ENCODE measurements at places on chromosomes 5 and 9.

DNA sequence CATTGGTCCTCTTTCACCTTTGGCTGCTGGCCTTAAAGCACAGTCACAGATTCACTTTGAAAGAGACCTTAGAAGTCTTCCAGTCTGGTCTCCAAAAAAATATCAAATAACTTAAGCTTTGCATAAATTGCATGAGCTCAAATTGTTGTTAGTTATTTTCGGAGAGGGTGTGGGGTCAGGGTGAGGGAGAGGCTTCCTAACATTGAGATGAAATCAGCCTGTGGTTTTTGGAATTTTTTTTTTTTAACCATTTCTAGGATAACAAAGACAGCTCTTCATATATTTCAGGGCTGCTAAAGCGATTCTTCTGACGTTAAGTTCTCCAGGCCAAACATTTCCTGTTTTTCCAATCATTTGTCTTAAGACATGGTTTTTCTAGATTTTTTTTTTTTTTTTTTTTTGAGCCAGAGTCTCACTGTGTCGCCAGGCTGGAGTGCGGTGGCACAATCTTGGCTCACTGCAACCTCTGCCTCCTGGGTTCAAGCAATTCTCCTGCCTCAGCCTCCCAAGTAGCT lies 4.5 kb downstream of the OCLN start:
- no peak for DNase-seq

DNA sequence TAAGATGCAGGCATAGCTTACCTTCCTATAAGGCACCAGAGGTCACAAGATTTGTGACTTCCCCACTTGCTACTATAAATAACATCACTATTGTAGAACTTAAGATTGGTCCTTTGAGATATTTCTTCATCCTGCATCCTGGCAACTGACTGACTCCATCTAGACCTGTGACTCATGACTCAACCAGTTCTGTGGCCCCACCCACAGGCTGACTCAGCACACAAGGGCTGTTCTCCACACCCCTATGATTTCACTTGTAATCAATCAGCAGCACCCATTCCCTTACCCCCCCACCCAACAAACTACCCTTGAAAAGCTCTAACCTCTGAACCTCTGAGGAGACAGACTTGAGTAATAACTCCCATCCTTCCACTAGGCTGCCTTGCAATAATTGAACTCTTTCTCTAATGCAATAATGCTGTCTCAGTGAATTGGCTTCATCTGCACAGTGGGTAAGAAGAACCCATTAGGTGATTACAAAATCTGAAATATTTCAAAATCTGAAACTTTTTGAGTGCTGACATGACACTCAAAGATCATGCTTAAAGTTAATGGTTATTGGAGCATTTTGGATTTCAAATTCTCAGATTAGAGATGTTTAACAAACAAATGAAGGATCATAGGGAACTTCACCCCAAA lies 296.7 kb downstream of the ARL15 start:
- DNase-seq = no peak

GRCh38 chr9:124452841-124453585 lies 2.8 kb downstream of the ADGRD2 start:
- no peak for DNase-seq

DNA sequence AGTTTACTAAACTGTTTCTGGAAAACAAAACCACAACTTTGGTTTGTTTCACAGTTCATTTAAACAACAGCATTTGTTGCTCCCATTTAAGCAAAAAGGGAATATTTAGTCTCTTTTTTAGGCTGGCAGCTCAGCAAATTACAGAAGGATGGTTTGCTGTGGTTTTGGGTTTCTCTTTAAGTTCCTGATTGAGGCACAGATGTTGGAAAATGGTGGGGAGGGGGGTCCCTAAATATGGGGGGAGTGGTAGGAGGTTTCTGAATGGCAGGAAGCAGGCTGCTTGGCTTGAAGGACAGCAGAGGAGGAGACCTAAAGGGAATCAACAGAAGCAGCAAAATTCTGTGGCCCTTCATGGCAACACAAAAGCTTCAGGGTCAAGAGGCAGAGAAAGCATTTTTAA lies 263.4 kb downstream of the ZSWIM6 start:
- DNase-seq = no peak

GRCh38 chr9:111961575-111961974 lies 65.0 kb downstream of the UGCG start:
- DNase-seq = no peak

- DNase-seq = no peak
These were observed 838.3 kb downstream of the TLE4 start for GRCh38 chr9:80410106-80410505.

DNA sequence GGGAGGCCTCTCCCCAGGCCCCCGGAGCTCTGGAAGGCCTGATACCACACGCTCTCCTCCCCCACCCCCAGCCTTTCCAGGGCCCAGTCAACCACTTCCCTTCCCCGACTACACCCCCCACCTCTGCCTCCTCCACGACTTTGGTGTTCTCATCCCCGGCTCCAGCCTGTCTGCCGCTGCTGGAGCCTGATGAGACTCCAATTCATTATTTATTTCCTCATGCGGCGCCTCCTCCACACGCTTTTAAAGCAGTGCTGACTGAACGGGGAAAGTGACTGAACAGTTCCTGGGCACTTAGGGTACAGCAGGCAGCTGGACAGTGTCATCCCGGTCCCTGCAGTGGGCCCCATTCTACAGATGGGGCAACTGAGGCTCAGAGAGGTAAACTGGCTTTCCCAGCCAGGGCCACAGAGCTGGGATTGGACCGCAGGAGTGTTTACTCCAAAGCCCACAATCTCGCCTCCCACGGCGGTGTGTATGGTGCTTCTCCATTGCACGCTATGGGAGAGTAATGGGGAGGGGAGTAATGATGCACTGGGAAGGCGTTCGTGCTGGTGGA lies 15.9 kb upstream of the RPL26L1 start:
- DNase-seq = no peak

DNA sequence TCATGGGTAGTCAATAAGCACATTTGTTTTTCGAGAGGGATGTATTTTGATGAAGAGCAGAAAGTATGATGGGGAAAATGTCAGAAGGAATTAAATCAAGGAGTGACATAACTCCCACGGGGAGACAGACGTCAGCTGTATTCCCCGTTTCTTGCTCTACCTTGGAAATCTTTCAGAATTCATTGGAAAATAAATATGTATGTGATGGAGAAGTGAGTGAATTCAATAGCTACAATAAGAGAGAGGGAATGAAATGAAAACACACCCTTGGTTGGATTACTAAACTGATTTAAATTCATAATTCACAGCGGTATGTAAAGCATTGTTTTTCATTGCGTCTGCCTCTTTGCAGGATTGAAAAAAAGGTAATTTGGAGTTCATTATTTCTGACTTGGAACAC lies 209.7 kb upstream of the KLF4 start:
- no peak for DNase-seq

- no peak for DNase-seq
These were observed 158.9 kb downstream of the ADAMTSL1 start for GRCh38 chr9:18632632-18633403.

DNA sequence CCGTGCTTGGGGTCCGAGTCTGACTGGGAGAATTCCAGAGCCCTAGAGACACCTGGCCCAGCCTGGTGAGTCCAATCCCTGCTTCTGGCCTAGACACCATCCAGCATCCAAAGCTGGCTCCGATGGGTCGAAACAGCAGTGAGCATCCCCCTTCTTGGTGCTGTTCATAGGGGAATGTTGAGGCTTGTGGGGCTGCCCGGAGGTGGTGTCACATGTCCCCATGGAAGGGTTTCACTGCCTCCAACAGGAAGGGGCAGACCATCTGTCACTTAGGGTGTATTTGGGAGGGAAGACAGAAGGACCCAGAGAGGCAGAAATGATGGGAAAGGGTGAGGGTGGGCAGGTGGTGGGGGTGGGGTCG lies 13.9 kb downstream of the C9orf50 start:
- DNase-seq = no peak

- DNase-seq = no peak
These were observed 52.5 kb downstream of the PRLR start for GRCh38 chr5:35177783-35178182.

GRCh38 chr5:149749481-149750365 lies 19.6 kb downstream of the PPARGC1B start:
- DNase-seq = no peak

DNA sequence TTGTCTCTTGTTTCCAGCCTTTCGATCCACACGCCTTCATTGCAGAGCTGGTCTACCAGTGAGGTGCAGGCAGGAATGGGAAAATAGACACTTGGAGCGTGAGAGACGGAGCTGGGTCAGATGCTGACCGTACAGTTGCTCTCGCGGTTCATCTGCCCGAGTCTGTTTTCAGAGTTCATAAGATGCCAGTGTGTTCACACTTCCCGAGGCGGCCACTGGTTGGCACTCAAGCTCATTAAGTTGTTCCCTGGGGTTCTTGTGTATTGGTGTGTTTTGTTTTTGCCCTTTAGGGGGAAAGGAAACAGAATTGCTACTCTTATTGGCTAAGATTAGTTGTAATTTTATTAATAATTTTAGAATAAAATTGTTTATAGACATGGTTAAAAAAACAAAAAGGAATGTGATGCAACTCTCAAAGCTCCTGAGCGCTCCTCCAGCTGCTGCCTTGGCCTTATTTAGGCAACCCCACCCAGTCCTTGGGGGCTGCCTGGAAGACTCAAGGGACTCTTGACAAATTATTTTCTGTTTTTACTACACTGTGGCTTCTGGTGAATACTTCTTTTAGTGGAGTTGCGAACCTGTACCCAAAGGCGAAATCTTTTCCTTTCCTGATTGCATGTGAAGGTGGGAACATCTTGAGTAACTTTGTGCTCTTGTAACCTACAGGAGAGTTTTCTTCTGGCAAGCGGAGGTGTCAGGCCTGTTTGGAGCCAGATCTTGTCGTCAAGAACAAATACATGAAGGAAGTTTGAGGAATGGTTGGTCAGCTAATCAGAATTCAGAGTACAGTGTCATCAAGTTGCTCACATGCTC lies 146.1 kb downstream of the MAST4 start:
- DNase-seq = no peak

DNA sequence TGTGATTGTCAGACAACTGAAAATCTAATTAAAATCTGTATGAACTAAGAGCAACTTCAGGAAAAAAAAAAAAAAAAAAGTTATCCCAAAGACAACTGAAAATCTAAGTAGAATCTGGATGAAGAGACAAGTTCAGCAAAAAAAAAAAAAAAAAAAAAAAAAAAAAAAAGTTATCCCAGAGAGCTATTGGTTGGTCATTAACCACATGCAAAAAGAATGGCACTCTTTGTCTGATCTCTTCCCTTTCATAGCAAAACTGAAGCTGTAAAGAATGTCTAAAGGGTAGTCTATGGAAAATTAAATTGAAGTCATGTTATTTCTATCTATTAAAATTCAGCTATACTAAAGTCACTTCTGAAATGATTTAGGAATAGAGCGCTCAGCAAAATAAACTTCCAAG lies 32.9 kb downstream of the STRBP start:
- no peak for DNase-seq

- no peak for DNase-seq
These were observed 92.8 kb downstream of the ITGA1 start for GRCh38 chr5:52880541-52880940.

DNA sequence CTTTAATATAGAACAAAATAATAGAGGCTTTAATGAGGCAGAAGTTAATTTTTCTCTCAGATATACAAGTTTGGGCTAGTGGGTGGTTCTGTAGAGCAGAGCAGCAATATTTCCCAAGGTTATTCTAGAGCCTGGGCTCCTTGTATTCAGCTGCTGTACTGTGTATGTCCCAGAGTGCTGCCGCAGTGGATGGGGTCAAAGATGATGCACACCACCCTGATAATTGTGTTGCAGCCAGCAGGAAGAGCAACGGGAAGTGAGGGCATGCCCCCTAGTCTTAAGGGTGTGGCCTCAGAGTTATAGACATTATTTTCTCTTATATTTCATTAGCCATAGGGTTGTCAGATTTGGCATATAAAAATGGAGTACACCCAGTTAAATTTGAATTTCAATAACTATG lies 23.9 kb upstream of the KIF4B start:
- DNase-seq = no peak

- DNase-seq = no peak
These were observed 4.5 kb downstream of the MAMDC4 start for GRCh38 chr9:136856541-136857141.

- DNase-seq = no peak
These were observed 41.6 kb upstream of the POMT1 start for GRCh38 chr9:131461166-131461565.

- DNase-seq = no peak
These were observed 4.6 kb downstream of the BARHL1 start for GRCh38 chr9:132586830-132587591.

DNA sequence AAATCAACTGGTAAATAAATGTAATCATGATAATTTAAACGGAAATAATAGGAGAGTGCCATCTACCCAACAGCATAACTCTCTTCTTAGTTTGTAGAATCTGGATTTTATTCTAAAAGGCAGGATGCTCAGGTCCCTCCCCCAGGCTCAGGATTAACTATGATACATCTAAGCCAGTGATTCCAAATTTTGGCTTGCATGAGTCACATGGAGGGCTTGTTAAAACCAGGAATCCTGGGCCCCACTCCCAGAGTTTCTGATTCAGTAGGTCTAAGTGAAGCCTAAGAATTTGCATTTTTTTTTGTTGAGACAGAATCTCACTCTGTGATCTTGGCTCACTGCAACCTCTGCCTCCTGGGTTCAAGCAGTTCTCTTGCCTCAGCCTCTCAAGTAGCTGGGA lies 62.3 kb upstream of the ZFR start:
- DNase-seq = no peak

DNA sequence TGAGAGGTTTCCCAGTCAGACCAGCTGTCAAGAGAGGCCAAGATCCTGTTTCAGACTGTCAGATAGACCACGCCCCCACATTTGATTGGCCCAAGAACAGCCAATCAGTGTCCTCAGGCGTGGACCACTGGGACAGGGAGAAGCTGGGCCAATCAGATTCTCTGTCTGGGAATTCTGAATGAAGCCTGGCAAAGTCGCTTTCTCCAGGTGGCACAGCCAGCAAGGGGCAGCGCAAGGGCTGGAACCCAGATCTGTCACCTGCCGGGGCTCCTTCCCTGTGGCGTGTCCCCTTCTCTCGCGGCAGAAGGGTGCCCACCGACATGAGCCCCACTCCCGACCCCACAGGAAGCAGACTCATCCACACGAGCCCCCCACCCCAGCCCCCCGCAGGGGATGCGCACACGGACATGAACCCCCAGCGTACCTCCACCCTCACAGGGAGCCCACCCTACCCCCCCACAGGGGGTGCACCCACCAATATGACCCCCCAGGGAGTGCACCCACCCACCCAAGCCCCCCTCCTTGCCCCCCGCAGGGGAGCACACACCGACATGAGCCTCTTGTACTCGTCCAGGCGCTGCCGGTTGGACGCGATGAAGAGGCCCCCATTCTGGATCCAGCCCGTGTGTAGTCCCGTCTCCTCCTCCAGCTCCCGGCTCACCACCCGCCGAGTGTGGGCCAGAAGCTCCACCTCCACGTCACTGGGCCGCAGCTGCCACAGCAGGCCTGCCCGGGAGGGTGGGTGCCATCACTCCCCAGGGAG lies 6.1 kb downstream of the SARDH start:
- DNase-seq = no peak

DNA sequence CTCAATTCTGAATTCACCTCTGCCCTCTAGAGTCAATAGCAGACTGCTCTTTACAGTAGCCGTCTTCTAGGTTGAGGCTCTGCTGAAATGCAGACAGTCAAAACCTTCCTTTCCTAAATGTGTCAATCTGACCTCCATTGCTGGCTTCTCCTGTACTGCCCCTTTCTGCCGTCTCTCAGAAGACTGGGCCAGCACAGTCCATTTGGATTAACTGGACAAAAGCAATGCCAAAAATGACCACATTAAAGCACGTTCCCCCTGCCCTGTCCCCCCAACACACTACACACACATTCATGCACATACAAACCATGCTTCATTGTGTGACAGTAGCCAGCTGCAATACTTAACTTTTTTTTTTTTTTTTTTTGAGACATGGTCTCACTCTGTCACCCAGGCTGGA lies 130.2 kb upstream of the LIFR start:
- no peak for DNase-seq

Data from stimulated activated CD4-positive, alpha-beta T cell treated with anti-CD3 and anti-CD28 coated beads, Interleukin-12 subunit alpha, Interleukin-12 subunit beta, amount 100 ng/mL, for 24 hours (primary cell).